ENCODE measurements at places on chromosomes 6 and 20.

GRCh38 chr6:137976430-137976829, 109.4 kb downstream of the TNFAIP3 start:
- no peak for ATAC-seq

DNA sequence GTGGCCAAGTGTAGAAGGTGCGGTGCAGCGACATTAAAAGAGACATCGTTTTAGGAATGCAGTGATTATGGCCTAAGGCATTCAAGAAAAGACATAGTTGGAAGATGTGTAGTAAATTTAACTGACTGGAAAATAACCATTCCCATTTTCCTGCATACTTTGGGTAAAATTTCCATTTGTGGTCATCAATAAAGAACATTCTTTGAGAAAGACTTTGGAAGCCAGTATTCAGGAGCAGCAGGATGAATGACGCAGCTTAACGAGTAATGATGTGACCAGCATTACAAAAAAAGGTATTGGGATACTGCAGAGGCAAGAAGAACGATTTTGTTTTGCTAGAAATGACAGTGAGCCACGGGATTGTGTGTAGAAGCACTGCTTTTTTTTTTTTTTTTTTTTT, 7.0 kb upstream of the RWDD1 start:
- peak; percentile 37 for ATAC-seq

- ATAC-seq, result no peak
Observed at GRCh38 chr20:24755411-24755922, 193.6 kb upstream of the CST7 start.

- no peak for ATAC-seq
Observed at GRCh38 chr6:156880913-156881312, 103.7 kb downstream of the ARID1B start.

DNA sequence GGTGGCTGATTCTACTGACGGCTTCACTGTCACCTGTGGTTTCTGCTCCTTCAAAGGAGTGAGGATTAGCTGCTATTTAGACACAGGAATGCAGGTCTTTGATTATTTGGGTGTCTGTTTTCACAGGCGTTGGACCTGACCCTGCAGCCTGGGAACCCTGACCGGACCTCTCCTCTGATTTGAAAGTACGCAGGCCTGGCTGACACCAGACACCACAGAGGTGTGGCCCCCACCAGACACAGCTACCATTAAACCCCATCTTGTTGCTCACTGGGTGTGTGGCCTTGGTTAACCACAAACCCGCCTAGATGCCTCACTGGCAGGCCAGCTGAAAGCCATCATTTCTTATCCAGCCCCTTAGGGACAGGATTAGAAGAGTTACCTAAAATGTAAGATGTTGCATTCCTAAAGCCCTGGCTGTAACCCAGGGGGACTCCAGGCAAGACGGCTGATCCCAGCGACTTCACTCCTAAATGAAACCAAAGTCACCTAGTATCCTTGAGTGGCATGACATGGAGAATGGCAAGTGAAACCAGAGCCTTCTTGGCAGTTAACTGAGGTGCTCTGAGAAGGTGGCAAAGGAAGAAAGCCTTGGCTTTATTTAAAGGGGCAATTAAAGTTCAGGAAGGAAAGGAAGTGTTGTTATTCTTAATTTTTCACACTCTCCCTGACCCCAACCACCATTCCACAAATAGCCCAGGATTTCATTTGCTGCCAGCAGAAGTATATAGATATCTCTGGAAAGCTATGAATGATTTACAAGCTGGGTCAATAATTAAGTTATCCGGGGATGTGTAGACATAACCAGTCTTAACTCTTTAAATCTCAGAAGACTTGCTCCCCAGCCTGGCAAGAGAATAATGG, 169.9 kb downstream of the QRSL1 start:
- ATAC-seq, result no peak

DNA sequence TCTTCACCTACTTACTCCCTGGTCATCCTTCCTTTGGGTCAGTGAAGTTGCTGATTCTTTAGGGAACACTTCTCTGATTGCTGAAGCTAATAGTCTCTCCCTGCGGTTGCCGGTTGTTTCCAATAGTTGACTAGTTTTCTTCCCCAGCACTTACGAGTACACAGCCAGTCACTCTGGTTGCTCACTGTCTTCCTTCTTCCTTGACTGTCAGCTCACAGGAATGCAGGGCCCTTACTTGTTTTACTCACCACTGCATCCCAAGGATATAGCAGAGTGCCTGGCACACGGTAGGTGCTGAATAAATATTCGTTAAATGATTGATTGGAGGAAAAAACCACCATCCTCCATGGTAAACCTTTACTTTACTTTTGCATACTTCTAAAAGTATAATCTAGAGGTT, 345.0 kb downstream of the QKI start:
- ATAC-seq, result no peak

- ATAC-seq, result no peak
Observed at GRCh38 chr20:64050261-64051032, 1.0 kb upstream of the SOX18 start.

- ATAC-seq, result peak; percentile 59
Observed at GRCh38 chr6:3061501-3061941, 6.8 kb upstream of the RIPK1 start.

DNA sequence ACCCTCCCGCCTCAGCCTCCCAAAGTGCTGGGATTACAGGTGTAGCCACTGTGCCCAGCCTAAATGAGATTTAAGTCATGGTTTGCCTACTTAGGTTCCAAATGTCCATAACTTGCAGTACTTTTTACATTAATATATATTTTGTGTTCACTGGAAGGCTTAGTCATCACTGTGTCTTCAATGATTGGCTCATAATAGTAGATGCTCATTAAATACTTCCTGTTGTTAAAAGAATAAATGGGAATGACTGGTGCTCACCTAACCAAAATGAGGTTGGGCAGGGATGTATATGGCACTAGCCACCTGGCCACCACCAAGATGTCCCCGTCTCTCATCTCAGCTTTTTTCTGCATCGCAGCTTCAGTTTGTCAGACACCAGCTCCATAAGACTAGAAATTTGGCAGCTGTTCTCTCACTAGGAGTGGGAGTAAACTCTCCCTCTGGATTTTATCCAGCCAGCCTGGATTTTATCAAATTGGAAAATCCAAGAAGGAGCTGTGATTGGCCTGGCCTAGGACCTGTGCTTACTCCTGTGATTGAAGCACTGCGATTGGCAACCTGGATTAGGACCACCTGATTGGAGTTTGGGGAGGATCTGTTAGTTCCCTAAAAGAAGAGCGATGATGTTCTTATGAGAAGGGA, 1.1 kb upstream of the GLO1 start:
- ATAC-seq, result no peak

DNA sequence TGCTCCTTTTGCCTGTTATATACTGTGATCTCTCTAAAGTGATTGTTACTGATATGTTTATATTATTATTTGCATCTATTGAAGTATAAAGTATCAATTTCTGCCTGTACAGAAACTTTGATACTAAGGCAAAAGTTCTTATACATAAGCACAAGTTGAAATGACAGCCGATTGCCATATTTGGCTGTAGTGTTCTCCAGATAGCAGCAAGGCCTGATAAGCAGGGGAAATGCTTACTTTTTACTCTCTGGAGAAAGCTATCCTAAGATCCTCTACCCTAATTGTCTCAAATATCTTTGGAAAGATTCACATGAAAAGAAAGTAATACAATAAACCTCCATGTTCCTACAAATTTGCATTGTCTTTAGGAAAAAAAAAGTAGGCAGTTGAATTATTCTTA, 31.4 kb downstream of the SENP6 start:
- ATAC-seq, result no peak

DNA sequence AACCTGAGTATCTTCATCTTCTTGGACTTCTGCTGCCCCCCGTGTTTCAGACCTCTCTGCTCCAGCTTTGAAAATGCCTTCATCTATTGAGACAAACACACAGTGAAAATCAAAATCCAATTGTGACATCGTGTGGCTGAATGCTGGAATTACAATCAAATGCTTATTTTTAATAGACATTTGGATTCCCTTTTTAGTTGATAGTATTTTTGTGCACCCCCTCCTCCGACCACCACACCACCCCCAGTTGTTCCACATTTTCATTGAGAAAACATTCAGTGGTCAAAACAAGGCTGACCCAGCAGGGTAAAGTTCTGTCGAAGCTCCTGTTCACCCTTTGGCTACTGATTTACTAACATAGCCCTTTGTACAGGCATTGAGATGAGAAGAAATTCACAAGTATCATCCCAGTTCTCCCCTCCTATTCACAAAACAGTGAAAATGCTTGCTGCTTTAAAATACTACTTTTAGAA, 79.0 kb downstream of the NRSN1 start:
- peak; percentile 72 for ATAC-seq

DNA sequence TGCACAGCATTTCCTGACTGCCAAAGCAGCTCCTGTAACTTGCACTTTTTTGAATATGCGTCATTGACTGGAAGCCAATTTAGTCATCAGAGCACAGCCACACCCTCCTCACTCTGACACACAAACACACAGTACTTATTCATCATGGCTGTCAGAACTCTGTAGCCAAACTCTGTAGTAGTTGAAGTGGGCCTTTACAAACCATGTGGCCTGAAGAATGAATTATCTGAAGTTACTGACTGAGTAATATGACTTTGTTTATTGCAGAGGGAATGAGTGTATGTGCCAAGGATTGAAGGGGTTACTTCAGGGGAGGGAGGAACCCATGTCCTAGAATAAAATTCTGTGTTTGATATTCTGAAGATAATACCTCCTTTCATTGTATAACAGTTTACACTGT, 102.7 kb downstream of the FIG4 start:
- peak; percentile 78 for ATAC-seq

GRCh38 chr6:100724696-100725095, 156.4 kb downstream of the ASCC3 start:
- ATAC-seq, result no peak

GRCh38 chr6:149235130-149235561, 82.4 kb upstream of the TAB2 start:
- peak; percentile 15 for ATAC-seq

GRCh38 chr6:56866917-56867522, 87.9 kb upstream of the BEND6 start:
- peak; percentile 73 for ATAC-seq

- ATAC-seq, result no peak
Observed at GRCh38 chr6:53924821-53925422, 130.1 kb downstream of the LRRC1 start.

DNA sequence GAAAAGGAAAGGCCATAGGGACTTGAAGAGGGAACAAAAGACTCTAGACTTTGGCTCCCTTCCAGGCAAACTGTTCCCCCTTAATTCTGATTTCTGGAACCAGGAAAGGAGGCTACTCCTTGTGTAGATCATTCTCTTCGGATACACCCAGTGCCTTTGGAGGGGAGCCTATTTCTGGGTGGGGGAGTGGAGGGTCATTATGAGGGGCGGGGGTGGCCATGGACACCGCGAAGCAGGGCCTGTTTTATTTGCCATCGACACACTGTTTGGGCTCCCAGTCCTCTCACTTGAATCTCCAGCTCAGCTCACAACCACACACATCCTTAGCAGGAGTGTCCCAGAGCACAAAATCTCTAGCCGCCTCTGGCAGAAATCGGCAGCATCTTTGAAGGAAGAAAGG, 132.3 kb downstream of the PXDC1 start:
- ATAC-seq, result no peak

DNA sequence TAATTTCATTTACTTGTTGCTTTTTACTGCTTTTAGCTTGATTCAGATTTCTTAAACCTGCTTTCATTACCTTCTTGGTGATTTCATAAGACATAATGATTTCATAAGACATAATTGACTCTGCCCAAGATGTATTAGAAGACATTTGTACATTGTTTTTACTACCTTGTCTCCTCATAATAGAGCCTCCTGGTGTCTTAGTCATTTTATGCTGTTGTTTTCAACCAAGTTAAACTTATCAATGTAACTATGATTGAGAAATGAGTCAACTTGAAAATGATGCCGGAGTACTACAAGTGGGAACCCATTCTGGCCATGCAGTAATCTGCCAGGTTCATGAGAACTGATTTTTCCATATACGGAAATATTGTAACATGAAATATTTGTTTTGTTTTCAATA, 573.6 kb downstream of the MMUT start:
- no peak for ATAC-seq

GRCh38 chr20:22515264-22515663, 69.1 kb downstream of the FOXA2 start:
- no peak for ATAC-seq

DNA sequence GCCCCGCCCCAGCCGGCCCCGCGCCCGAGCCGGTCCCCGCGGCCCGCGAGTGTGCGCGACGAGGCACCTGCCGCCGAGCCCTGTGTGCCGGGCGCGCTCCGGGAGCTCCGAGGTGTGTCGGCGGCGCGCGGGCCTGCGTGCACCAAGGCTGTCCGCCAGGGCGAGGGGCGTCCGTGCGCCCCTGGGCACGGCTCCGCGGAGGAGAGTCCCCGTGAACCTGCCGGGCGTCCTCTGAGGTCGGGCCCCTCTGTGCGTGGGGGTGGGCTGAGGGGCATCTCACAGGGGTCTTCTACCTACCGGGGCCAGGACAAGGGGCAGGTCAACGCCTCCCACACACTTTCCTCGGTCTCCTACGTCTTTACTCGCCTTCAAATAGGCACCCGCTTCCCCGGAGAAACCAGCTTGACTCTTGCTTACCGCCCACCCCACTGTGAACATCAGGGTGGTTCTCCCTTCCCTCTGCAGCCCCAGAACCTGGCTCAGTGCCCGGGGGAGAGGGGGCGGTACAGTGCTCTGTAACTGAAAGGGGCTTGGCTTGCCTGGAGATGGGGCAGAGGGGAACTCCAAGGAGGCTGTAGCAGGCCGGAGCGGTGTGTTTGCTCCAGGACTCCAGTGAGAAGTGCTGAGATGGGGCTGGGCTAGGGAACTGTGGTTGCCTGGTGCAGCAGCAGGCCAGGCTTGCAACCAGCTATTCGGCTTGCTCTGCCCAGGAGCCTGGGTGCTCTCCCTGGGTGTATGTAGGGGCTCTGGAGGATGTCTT, at the start of gene SAMD10:
Gene SAMD10, minus strand, starts transcription at position 86 of the 760 bp plus-strand sequence. CDS start 175 bp downstream, outside the sequence.
- ATAC-seq, result peak; percentile 51

DNA sequence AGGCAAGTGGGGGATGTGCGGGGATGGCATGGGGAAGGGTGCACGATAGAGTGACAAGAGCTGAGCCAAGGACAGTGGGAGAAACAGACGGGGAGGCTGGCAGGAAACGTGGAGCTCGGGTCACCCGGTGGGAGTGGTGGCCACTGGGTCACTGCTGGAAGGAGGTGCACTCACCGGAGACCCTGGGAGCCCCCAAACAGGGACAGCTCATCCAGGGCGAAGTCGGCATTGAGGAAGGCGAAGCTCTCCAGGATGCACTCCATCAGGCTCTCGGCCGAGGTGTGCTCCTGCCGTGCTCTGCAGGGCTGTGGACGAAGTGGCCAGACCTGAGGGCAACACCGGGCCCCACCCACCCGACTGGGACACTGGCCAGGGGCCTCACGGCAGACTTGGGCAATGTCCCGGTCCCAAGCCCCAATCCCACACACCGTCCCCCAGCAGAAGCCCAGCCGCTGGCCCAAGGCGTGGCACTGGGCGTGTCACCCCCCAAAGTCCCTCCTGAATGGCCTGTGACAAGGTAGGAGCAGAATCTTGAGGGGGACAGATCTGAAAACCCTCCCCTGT, 87.3 kb downstream of the PTPN1 start:
- ATAC-seq, result no peak

- ATAC-seq, result no peak
Observed at GRCh38 chr6:47075741-47076421, 33.7 kb upstream of the ADGRF1 start.
